ENCODE measurements at places on chromosomes 6 and 20.

DNA sequence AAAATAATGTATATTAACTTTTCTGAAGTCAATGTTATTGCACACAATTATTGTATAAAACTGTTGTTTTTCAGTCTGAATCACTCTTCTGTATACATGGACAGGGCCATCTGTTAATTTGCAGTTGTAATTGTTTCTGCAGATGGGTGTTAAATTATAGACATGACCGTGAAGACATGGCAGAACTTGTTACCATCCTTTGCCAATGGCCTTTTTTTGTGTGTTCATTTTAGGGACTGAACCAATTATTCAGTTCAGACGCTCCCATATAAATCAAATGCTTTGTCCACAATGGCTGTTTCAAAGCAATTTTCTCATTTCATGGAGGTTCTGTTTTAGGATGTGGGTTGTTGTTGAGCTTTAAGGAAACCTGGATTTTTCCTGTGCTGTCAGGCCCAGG, 533.7 kb downstream of the DOK5 start:
- no peak for DNase-seq

DNA sequence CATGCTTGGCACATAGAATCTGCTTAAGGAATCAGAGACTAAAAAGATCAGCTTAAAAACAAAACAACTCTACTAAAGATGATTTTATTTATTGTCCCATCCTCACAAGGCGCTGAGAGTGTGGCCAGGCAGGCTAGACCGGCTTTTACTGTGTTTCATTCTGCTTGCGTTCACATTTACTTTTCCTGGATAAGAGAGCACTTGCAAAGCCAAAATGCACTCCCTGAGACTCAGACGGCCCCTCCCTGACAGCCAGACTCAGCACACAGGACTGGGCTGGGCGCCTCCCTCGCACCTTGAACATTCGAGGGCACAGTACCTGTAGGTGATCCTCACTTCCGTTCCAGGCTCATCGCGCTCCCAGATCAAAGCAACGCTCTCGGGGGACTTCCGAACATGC, 10.2 kb downstream of the ACSS1 start:
- DNase-seq: no peak

GRCh38 chr6:16539086-16539931, 222.0 kb downstream of the ATXN1 start:
- DNase-seq: no peak

GRCh38 chr6:159359581-159360297, 190.5 kb downstream of the FNDC1 start:
- DNase-seq: no peak

DNA sequence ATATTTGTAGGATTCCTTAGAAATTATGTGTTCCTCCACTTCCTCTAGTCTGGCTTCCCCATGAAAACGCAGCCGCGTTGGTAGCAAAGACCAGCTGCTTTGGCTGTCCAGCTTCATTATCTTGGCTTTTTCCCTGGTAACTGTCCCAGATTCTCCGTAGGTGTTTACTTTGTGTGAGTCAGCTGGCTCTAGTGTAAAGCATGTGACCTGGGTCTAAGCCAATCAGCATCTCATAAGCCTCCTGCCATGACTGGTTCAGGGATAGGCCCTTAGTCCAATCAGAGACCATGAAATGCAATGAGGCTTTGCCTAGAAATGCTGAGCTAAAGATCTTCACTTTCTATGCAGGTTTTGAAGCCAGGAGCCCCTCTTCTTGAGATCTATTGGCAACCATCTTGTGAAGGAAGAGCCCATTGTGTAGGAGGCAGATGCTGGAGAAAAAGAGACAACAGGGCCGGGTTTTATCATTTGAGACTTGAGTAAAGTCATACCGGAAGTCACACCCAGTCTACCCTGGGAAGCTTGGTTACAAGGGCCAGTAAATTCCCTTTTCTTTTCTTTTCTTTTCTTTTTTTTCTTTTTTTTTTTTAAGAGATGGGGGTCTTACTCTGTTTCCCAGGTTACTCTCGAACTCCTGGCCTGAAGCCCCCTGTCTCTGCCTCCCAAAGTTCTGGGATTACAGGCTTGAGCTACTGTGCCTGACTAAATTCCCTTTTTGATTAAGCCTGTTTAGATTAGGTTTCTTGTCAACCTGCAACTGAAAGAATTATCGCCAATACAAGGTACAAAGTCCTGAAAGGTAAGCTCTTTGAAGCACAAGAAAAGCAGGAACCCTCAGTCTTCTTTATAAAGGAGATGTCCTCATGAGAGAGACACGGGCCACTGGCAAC, 256.5 kb upstream of the RREB1 start:
- DNase-seq: peak; percentile 74

- DNase-seq: no peak
These were observed 101.6 kb downstream of the ATXN1 start for GRCh38 chr6:16659466-16660156.

DNA sequence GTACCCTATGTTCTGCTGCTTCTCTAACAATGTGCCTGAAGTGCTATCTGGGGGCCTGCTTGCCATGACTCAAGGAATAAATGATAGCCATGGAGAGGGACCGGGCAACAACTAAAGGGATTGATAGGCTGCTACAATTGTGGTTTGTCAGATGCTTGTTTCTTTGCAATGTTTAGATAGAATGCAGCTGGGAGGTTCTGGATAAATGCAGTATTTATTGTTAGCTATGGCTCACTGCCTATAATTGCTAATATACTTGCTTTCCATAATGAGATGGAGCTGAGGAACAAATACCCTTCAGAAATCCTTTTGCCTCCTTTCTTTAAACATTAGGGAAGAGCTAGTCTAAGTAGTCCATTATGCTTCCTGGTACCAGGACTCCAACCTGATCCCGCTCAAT, 575.2 kb upstream of the SYNCRIP start:
- DNase-seq: no peak

GRCh38 chr6:108453601-108454185, 107.0 kb upstream of the FOXO3 start:
- DNase-seq: peak; percentile 14

DNA sequence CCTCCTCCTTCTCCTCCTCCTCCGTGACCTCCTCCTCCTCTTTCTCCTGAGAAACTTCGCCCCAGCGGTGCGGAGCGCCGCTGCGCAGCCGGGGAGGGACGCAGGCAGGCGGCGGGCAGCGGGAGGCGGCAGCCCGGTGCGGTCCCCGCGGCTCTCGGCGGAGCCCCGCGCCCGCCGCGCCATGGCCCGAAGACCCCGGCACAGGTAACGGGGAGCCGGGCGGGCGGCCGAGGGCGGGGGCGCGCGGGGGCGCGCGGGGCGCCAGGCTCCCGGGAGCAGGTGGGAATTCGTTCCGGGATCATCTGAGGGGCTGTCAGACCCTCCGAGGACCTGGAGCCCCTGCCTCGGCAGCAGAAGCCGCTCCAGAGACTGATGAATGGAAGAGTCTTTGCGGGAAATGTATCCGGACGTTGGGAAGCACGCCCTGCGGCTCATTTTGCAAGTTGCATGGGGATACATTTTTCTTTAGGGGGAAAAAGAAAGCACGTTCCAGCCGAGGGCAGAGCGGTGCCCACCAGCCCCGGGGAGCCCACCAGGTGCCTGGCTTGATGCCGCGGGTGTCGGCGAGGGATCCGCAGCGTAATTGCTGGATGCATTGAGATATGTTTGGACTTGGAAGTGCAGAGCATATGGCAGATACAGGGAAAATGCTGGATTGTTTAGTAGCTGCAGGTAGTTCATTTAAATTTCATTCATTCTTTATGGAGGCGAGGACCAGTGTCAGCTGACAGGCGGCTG, 394 bp downstream of the MYB start:
- peak; percentile 62 for DNase-seq

GRCh38 chr20:48729538-48729937, 98.3 kb downstream of the PREX1 start:
- no peak for DNase-seq

- DNase-seq: no peak
These were observed 7.0 kb upstream of the FOXP4 start for GRCh38 chr6:41539204-41539603.

DNA sequence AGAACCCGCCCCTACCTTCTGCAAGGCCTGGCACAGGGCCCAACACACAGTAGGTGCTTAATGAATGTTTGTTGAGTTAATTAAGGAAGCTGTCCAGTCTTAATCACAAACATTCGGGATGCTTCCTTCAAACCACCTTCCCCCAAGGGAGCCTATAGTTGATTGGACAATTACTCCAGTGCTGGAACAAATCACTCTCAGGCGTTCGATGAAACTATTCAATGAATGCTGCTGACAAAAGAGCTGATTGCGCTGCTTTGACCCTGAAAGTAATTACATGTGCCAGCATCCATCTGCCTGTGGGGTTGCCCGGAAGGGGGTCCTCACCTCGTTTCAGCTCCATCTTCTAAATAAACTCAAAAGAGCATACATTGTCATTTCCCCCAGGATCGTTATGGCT, 112.0 kb upstream of the SRSF6 start:
- no peak for DNase-seq

DNA sequence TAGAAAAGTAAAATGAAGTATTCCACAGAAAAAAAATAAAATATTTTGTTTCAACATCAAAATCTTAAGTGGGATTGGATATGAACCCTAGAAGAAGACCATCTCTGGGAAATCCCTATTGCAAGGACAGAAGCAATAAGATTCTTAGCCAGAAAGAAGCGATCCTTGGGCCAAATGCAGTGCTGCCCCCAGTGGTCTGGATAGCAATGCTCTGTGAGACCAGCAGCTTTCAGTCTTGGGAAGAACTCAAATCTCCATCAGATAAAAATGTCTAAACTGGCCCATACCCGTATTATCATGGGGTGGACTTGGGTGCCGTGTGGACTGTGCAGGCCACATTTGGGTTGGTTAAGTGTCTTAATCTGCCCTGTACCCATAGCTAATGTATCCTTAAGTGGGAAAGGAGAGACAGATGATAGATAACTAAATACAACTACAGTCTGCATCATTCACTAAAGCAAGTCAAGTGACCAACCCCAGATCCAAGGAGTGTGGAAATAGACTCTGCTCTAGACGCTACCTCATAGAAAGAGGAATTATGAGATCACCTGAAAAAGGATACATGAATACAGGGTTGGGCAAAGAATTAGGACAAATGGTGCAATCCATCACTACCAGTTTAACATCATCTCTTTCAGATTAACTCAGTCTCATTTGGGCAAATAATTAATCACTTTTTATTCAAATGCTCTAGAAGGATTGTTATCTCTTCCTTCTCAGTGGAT, 38.9 kb upstream of the SNAP25 start:
- DNase-seq: no peak

DNA sequence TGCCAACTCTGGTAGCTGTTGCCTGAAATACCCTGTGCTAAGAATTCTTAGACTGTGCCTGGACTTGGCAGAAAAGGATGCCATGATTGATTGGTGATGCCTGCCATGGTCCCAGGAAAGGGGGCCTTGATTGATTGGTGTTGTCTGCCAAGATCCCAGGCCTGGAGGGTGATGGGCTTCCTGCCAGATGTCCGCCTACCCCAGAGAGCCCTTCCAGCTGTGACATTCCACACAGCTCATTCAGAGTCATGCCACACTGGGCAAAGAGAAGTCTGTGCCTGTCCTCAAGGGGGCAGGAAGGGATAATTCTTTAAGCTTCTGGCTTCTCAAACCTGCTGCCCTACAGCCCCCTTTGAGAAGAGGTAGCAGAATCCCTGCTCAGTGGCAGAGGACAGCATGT, 24.6 kb downstream of the RIMS4 start:
- no peak for DNase-seq

- no peak for DNase-seq
These were observed 11.1 kb upstream of the PM20D2 start for GRCh38 chr6:89134723-89135122.

- no peak for DNase-seq
These were observed 3.7 kb downstream of the FAM162B start for GRCh38 chr6:116761779-116762178.

DNA sequence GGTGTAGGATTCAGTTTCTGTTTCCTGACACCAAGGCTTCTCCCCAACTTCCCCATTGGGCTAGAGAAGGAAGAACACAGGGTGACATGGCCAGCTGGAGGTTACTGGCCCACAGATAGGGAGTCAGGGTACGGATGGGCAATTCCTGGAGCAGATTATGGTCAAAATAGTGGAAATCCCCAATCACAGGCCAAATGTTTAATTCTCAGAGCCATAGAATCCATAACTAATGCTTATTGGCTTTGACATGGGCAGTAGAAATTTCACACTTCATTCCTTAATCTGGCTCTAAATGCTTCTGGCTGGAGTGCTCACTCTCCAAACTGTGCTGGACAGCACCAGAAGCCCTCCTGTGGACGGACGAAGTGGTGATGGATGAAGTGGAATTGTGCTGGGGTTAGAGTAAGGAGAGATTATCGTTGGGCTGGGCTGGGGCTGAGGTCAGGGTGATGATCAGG, 887 bp downstream of the SIGLEC1 start:
- DNase-seq: no peak

- no peak for DNase-seq
These were observed 76.8 kb downstream of the ERMARD start for GRCh38 chr6:169828176-169828575.

DNA sequence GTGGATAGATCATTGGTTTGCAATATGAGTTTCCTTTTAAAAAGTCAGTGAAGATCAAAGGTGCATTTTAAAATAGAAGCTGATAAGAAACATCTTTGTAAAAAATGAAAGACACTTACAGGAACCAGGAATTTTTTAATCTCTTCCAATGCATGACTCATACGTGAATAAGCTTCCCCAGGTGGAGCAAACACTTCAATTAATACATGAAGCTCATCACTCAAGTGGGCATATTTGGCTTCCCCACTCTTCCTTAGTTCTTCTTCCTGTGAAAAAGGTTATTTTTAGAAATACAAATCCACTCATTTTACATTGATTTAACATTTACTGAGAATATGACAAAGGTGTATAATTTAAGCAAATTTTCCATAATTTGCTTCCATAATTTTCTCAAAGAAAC, 308.1 kb downstream of the KHDRBS2 start:
- DNase-seq: no peak

DNA sequence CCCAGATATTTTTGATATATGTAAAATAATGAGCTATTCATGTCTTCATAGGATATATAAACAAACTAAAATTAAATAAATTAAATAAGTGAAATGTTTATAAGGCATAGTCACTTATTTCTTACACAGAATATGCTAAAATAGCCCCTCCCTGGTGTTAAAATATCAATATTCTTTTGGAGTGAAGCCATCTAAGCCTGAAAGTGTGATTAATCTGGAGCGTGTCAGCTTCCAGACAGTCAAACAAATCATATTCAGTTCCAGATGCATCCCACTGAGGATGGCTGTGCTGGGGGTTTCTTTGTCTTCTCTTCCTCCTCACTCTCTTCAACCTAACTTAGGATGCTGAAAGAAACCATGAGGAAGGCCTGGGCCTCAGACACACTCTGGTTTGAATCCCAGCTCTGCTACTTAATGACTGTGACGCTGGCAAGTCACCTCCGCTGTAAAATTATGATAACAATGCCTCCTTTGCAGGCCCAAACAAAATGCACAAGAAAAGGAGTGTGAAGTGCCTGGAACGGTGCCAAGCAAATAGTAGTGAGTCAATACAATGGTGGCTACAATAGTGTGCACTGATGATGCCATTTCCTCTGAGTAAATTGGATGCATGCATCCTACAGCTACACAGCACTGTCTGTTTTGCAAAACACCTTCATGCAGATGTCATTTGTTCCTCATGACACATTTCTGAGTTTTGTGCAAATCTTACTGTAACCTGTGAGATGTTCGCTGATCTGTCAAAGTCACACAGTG, 161.4 kb downstream of the FOXC1 start:
- peak; percentile 32 for DNase-seq
